Omental fat pad (tissue), 4 donors: ENCODE measurements at places on chromosomes 7 and 10.
A peak's percentile ranks its signal among the peaks of the same experiment; 100 is the strongest.

- DNase-seq = no peak
Observed at GRCh38 chr7:178444-178843, 13.9 kb upstream of the FAM20C start.

DNA sequence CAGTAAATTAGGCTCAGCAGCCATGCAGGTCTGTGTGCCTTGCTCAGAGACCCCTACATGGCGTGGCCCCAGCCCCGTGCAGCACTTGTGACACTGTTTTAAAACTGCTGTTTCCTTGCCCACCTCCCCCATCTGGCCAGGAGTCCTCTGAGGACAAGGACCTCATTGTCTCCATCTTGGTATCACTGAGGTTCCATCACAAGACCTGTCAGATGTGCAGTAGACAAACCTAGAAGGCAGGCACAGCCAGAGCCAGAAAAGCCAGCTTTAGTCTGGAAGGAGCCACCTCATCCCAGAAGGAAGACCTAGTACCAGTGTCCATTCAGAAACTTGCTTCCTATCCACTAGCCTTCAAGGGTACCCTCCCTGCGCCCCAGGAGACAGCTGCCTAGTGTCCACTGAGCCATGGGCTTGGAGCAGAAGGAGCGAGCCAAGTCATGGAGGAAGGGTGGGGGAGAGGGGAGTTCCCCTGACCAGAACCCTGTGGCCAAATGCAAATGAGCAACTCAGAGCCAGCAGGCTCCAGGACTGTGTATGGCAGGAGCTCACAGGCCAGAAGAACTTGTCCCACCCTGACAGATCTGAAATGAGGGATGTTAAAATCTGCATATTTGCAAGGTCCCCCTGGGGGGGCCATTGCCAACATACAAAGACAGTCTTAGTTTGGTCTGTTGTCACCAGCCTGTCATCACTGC is 176.1 kb downstream of the SH3PXD2A start:
- DNase-seq = no peak

DNA sequence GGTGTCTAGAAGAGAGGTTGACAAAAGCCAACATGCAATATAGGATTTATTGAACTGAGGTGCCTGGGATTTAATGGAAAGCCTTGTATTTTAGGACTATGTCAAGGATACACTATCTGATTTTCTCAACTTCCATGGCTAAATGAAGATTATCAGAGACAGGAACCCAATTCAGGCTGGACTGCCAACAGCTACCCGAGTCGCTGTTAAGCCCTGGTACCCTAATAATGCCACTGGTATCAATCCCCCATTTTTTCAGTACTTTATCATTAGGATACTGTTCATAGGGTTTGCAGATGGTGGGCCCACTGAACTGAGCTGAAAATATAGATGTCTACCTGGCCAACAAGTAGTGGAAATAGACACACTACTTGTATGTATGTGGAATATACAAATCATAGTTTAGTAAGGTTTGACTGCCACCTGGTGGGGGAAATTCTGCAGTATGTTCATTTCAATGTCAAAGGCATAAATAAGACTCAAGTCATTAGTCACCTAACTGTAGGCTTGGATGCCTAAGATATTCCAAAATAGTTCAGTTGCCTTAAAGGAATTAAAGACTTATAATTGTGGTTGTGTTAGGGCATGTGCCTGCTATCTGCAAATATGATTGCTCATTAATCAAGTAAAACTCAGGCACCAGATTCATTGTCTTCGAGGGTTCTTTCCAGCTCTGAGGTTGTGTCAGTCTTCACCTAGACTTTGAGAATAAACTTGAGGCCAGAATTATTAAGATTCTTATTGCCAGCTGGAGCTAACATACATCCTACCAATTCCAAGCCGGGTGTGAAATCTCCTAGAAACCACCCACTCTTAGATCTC is 34.1 kb upstream of the NOBOX start:
- DNase-seq = peak; percentile 63

DNA sequence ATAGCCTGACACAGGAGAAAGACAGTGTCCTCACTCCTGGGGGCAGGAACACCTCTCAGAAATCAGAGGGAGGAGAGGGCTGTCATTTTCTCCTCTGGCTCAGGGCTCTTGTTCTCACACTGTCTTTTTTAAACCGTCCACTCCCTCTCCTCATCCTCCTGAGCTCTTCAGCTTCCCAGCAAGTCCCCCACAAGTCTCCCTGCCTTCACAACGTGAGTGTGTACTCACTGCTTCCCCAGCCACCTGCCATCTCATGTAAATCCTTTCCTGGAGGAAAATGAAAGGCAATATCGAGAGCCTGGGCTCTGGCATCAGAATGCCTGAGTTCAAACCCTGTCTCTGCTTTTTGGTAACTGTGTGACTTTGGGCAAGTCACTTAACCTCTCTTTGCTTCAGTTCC is 5.7 kb downstream of the LLCFC1 start:
- no peak for DNase-seq

DNA sequence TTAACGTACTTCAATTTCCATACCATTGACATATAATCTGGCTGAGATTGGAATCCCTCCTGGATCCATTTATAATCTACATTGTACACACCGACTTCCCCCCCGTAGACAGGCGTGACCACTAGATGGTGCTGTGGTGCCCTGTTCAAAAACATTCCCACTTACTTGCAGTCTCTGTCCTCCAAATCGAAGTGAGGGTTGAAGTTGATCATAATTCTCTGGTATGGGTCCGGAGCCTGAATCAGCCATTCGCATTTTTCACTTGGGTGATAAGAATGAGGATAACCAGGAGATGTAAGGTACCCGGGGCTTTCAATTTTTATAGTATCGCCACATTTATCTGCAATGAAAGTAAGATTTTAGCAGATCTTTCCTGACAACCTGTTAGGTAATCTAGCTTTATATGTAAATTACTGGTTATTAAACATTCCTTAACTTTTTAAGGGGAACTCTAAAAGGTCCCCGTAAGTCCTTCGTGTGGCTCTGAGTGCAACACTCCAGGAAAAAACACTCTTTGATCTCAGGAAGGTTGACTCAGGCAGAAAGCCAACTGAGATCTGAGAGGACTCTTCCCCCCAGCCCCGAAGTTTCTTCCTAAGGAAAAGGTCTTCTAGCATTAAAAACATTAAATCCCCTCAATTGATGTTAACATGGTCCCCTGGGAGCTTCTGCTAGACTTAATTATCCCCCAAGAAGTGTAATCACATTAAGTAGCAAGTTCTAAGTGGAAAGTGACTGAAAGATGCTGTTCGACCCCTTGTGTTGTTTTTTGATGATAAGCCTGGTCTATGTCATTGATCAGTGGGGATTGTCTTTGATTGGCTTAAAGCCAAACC is 3.7 kb downstream of the NRP1 start:
- peak; percentile 92 for DNase-seq

DNA sequence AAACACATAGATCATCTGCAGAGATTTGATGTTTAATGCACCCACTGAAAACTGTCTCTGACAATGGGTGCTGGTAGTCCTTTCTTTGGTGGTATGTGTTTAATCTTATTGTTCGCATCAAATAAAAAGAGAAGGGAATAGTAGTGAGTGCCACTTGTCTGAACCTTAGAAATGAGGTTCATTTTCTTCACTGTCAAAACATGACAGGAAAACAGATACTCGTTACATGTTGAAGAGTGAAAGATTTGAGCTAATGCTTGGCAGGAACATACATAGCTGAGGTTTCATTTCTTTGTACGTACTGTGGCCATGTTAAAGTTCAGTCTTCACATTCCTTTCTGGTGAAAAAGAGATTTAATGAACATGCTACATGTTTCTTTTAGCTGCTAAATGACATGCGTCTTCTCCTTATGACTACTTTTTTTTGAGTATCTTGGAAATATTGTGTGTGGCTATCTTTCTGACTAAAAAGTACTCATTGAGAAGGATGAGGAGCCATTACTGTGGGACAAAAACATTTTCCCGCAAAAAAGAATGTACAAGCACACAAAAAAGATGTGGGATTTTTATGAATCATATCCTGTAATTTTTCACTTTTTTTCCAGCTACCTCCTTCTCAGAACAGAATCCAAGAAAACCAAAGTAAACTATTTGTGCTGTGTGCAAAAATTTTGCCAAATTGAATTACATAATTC is 108.0 kb downstream of the TWIST1 start:
- DNase-seq = no peak

DNA sequence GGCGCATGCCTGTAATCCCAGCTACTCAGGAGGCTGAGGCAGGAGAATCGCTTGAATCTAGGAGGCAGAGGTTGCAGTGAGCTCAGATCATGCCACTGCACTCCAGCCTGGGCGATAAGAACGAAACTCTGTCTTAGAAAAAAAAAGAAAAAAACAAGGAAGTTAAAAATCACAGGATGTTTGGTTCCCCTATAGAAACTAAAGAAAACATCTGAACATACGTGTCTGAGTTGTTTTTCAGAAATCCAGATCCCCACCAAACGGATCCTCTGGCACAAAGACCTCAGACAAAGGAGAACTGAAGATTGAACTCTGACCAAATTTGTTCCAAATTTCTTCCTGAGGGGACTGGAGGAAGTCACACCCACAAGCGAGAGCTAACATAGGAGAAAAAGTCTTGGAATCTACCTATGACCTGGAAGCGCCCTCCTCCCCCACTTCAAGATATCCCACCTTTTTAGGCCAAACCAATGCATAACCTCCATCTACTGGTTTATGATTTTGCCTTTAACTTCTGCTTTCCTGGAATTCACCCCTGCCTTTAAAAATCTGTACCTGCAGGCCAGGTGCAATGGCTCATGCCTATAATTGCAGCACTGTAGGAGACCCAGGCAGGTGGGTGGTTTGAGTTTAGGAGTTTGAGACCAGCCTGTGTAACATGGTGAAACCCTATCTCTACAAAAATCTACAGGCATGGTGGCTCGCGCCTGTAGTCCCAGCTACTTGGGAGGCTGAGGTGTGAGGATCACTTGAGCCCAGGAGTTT is 19.7 kb upstream of the SIRT1 start:
- no peak for DNase-seq

- no peak for DNase-seq
Observed at GRCh38 chr10:86349474-86349873, 17.1 kb downstream of the GRID1 start.

DNA sequence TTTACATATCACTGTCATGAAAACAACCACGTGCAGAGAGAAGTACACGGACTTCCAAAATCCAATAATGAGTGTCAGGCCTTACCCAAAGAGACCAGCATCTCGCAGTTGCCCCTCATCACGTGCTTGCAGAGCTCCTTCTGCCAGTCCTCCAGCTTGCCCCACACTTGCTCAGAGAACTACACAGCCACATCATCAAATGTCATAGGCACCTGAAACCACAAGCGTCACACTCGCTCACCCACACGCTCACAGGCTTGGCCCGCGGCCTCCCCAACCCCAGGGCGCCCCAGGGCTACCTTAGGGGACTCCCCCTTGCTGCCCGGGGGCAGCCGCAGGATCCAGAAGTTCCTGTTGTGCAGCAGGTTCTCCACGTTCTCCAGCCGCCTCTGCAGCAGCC is 123.4 kb upstream of the ZNF746 start:
- DNase-seq = no peak

DNA sequence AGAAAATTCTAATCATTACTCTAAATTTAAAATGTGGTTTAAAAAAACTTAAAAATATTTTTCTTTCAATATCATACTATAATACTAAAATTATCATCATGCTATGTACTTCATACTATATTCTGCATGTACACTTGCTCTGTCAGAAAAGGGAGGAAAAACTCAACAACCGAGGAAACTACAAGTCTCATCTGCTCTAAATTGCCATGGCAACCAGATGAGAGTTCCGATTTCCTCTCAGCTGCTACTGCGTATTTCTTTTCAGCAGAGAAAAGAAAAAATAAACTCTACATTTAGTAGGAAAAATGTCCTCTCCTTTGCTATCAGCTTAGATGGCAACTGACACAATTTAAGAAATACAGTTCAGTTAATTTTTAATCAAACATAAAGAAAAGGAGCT is 178.9 kb downstream of the SRPK2 start:
- DNase-seq = no peak

DNA sequence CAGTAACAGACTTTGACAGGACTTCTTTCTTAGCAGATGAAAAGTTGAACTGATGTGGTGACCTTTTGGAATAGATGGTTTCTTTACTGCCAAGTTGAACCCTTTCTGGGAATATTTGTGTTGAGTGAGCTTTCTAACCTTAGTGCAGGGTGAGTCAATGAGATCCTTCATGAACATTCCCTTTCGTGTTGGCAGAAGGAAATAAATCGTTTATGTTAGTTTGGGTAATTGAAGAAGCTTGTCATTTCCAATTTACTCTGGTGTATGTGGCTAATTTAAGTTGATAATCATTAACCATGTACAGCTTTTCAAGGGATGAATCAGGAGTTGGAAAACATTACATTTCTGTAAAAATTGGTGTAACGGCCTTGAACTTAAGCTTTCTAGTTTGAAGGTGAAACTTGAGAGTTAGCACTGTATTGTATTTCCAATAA is 43.4 kb downstream of the PTTG1IP2 start:
- no peak for DNase-seq

DNA sequence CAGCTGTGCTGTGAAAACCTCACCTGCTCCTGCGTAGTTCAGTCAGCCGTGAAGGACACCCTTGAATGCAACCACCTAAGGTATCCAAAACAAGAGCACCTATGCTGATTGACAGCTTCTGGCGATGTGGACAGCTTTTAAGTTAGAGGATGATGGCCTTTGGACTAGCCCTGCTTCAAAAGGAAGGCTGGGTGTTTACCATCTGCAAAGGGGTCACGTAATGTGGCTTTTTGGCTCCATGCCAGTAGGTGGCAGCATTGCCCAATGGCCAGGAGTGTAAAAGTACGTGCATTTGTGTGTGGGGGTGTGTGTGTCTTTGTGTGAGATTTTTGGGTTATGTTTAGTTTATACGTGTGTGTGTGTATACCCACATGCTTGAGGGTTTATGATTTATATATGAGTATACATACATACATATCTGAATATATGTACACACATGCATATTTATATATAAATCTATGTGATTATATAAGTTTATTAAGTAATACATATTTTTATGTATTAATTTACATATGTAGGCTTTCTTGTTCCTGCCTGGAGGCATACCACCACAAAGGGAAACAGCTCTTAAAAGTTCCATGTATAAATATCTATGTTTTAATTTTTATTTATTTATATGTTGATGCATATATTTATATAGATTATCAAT is 236.3 kb upstream of the ANKRD30A start:
- DNase-seq = no peak

DNA sequence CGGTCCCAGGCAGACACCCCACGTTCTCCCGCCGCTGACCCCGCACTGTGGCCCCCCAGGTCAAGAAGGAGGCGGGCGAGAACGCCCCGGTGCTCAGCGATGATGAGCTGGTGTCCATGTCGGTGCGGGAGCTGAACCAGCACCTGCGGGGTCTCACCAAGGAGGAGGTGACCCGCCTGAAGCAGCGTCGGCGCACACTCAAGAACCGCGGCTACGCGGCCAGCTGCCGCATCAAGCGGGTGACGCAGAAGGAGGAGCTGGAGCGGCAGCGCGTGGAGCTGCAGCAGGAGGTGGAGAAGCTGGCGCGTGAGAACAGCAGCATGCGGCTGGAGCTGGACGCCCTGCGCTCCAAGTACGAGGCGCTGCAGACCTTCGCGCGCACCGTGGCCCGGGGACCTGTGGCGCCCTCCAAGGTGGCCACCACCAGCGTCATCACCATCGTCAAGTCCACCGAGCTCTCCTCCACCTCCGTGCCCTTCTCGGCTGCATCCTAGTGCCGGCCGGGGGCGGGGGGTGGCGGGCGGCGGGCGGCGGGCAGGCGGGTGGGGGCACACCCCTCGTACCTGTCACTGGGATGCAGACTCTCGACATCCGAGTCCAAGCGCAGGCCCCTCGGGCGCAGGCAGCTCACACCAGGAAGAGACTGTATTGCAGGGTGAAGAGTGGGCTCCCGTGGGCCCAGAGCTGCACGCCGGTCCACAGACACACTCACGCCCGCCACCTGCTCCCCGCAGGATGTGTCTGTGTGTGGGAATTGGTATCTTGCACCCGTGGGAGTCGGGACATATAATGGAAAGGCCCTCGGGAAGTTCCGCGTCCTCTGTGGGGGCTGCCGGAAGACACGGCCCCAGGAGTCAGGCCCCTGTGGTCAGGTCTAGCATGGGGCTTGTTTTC is 9.6 kb downstream of the MAFK start:
- no peak for DNase-seq
